ENCODE measurements at places on chromosomes 1 and 21. TPM values are rescaled to one million over a fixed set of nuclear protein-coding genes. Genes with fewer than 3 reads are reported as not detected.

Gene RIPK4
- total RNA-seq, result 12.9 TPM

Gene SLC6A9
- total RNA-seq, result 9.8 TPM

Gene DIPK1A
- 8.0 TPM for total RNA-seq

Gene TNNT2
- total RNA-seq, result 2.0 TPM

Gene ARPC5
- 211 TPM for total RNA-seq

Gene TRIM45
- 6.0 TPM for total RNA-seq

Gene AK5
- 3.0 TPM for total RNA-seq

Gene HMGN1
- 179 TPM for total RNA-seq

Gene PRMT2
- 114 TPM for total RNA-seq

Gene ATP1A4
- not detected for total RNA-seq

Gene S100A2
- 1.1 TPM for total RNA-seq

Gene RUNX3
- 1.7 TPM for total RNA-seq

Gene DDR2
- 55.7 TPM for total RNA-seq

DNA sequence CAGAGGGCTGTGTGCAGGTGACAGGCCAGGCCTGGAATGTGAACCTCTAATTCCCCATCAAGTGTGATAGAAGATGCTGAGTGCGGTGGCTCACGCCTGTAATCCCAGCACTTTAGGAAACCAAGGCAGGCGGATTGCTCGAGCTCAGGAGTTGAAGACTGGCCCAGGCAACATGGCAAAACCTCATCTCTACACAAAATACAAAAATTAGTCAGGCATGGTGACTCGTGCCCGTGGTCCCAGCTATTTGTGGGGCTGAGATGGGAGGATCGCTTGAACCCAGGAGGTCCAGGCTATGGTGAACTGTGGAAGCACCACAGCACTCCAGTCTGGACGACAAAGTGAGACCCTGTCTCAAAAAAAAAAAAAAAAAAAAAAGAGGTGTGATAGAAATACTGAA is 40.1 kb upstream of the PUM1 start:
- DNase-seq, result no peak

DNA sequence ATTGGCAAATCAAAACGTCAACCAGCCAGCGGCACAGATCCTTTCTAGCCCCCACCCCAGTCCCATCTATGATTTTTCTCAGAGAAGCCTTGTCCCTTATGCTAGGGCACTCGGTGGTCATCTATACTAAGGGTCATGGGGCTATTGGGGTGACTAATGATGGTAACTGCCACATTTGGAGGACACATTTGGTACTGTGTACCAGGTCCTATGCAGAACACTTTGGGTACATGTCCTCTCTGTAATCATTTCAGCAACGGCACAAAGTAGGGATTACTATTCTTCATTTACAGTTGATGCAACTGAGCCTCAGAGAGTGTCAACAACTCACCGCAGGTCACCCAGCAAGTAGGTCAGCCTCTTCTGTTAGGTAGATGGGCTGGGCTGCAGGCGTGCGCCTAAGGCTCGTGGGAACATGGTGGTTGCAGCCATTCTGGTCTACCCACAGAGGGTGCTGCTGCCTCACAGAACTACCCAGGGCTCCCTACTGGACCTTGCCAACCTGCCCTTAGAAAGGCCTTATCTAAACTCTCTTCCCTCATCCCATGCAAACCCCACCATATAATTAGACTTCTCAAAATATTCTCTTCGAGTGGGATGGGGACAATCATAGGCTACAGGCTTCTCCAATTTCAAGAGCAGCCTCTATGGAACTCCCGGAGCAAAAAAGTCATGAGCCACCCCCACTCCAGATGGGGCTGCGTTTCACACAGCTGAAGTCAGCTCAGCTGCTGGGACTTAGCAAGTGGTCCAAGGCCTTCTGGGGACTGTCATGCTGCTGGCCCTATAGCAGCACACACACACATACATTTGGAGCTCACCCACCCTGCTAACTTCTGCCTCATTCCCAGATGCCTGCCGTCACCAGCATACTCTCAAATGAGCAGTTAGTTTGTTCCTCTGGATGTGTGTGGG is 5.8 kb upstream of the SDHB start:
- peak; percentile 63 for DNase-seq

DNA sequence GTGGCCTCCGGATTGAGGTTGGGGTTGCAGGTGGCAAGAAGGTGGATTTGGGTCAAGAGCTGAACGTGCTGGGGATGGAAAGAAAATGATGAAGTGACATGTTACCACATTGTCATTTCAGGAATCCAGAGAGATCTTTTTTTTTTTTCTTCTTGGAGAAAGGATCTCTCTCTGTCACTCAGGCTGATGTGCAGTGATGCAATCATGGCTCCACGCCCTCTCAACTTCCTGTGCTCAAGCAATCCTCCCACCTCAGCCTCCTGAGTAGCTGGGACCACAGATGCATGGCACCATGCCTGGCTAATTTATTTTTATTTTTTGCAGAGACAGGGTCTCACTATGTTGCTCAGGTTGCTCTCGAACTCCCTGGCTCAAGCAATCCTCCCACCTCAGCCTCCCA is 80.6 kb downstream of the GON4L start:
- peak; percentile 2 for DNase-seq

DNA sequence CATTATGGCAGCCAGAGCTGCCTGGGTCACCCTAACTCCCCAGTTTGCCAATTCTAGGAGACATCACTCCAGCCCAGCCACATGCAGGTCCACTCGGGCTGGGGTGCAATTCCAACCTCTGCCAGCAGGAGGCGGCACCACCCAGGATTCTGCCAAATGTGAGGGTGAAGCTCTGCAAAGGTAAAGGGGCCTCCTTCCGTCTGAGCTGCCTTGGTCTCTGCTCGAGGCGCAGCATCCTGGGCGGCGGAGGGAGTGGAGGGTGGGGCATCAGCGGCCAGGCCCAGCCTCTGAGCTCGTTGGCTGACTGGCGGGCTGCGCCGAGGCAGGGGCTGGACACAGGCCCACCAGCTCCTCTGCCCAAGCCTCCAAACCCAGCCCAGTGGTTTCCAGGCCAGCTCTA is 63.8 kb downstream of the ARHGEF16 start:
- DNase-seq, result no peak

DNA sequence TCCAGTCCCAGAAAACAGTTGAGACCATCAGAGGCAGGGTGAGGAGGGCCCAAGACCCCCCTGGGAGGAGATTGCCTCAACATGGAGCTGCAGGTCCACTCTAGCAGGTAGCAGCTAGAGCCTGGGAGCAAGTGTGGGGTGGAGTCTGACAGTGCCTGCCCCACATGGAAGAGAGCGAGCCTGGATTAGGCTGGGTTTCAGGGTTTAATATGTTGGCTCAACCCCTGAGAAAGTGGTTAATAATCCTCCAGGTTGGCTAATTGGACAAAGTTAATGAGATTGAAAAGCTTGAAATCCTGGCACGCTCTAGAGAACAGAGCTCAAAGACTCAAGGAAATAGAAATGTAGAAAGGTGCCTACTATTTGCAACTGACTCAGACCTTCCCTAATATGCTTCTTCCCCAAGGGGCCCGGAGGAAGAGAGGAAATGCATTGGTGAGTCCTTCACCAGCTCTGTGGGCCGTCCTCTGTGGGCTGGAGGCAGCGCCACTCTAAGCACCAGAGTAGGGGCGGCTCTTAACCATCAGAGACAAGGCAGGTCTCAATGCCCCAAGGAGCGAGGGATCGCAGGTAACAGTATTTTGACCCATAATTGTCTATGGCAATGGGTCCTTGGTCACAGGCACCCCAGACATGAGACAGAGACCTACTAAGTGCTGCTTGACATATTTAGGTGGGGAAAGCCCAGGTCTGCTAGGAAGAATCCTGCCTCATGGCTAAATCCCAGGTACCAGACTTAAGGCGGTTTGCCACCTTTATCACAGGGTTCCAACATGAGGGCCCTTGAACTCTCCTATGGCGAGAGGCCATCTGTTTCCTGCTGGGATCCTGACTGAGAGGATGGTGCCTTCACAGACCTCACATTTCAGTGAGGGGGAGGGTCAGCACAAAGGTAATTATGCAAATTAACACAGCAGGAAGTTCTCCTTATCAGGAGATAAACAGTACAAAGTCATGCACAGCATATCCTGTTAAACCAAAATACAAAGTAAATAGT is 33.8 kb downstream of the RSPH1 start:
- DNase-seq, result no peak

GRCh38 chr1:237071641-237072420 is 29.8 kb downstream of the RYR2 start:
- no peak for DNase-seq

- DNase-seq, result peak; percentile 56
Measured at GRCh38 chr21:14869984-14870852, 194.6 kb downstream of the NRIP1 start.

- DNase-seq, result no peak
Measured at GRCh38 chr21:33540711-33541104, 1.2 kb downstream of the GART start.

GRCh38 chr1:207181847-207182246 is 77.8 kb downstream of the C4BPA start:
- DNase-seq, result no peak

DNA sequence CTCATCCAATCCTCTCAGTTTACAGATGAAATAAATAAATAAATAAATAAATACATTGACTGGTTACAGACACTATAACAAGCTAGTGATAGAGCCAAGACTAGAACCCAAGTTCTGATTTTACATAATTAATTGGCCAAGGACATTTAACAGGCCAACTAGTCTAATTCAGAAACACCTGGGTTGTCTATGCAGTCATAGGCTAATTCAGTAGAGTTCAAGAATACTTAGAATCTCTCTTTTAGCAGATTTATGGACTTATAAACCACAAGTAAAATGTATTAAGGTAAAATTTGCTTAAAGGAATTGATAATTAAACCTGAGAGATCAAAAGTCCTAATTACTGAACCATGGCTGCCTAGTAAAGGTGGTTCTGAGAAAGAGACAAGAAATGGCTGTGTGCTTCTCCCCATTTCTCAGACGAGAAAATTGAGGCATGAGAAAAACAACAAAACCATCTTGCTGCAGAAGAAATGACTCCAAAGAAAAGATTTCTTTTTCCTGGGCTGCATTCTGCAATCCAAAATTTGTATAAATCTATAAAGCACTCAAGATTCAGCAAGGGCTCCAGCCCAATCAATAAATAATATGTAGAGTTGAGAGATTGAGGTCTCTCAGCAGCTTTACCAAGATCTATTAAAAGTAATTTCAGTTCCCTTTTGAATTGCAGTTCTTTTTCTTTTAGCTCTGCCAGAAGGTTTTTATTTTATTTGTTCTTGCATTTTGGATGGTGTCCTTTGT is 98.3 kb downstream of the DUSP10 start:
- no peak for DNase-seq

- no peak for DNase-seq
Measured at GRCh38 chr1:70196333-70196732, 9.0 kb downstream of the LRRC40 start.

- DNase-seq, result no peak
Measured at GRCh38 chr1:111857194-111857651, 101.5 kb downstream of the DDX20 start.

- DNase-seq, result no peak
Measured at GRCh38 chr1:119535381-119535780, 28.4 kb downstream of the HSD3B1 start.

- no peak for DNase-seq
Measured at GRCh38 chr1:116376729-116377086, 3.7 kb downstream of the ATP1A1 start.

DNA sequence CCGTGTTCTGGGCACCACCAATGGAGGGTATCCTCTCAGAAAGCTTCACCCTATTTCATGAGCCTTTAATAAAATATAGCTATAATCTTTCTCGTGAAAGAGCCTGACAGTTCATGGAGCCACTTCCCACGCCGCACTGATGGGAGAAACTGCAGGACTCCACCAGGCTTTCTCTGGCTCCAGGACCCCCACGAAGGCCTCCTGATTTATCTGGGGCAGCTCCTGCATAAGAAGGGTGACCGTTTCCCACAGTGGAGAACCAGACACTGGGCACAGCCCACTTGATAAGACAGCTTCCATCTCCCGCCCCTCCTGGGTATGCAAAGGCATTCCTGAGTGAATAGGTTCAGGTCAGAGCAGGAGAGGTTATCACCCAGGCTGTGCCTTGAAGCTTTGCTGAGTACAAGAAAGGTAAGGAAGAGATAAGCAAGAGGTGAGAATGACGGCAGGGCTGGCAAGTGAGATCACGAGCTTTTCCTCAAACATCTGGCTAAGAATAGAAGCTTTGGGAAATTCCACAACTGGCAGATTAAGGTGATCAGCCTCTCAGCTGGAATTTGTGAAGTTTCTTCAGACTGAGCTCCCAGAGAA is 499.8 kb downstream of the KIF26B start:
- no peak for DNase-seq

- DNase-seq, result no peak
Measured at GRCh38 chr1:190597294-190597693, 119.6 kb upstream of the BRINP3 start.

GRCh38 chr1:11174261-11174942 is 14.8 kb upstream of the ANGPTL7 start:
- DNase-seq, result no peak

DNA sequence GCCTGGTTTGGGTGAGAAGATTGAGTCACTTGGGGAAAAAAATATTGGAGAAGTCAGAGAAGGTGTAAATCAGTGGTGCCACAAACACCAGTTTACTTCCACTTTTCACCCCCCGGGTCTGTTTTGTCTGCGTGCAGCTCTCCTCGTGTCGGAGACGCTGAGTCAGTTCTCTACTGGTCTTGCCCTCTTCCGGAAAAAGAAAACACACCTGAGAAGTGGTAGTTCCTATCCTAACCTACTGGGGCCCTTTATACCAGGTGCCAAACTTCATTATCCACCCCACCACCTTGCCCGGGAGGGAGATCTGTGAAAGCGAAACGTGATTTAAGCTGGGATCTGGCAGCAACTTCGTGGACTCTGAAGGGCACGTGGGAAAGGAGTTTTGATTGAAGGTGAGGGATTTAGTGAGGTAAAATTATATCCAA is 855 bp upstream of the IVNS1ABP start:
- no peak for DNase-seq

- DNase-seq, result no peak
Measured at GRCh38 chr1:208343226-208343625, 99.0 kb upstream of the PLXNA2 start.

GRCh38 chr1:6588893-6589520 is 9.2 kb downstream of the ZBTB48 start:
- no peak for DNase-seq

GRCh38 chr1:3161176-3161840 is 92.3 kb downstream of the PRDM16 start:
- no peak for DNase-seq

- DNase-seq, result no peak
Measured at GRCh38 chr1:62800281-62800680, 16.3 kb downstream of the ATG4C start.

- DNase-seq, result no peak
Measured at GRCh38 chr1:228490120-228491078, 3.2 kb downstream of the RNF187 start.

GRCh38 chr1:84930329-84930728 is 37.3 kb upstream of the LPAR3 start:
- DNase-seq, result no peak
